AG09309 (cell line): ENCODE measurements at places on chromosomes 6 and 20.

GRCh38 chr6:69663215-69663614, 133.6 kb downstream of the LMBRD1 start:
- no peak for DNase-seq

- no peak for DNase-seq
Observed at GRCh38 chr20:409697-410559, 1.8 kb downstream of the RBCK1 start.

DNA sequence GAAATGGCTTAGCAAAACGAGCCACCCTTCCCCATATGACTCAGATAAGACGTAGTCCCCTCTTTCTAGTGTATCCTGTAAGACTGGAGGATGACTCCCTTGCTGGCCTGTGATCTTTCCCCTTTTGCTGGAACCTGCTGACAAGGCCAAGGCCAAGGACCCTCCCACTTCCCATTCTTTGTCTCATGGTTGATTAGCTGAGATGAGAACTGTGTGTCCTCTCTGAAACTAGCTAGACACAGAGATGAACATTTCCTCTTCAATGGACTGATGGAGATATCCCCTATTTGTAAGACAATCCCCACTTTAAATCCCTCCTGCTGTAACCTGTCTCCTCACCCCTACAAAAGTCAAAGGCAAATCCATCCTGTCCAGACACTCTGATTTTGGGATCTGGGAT, 33.4 kb upstream of the SCRT2 start:
- no peak for DNase-seq

DNA sequence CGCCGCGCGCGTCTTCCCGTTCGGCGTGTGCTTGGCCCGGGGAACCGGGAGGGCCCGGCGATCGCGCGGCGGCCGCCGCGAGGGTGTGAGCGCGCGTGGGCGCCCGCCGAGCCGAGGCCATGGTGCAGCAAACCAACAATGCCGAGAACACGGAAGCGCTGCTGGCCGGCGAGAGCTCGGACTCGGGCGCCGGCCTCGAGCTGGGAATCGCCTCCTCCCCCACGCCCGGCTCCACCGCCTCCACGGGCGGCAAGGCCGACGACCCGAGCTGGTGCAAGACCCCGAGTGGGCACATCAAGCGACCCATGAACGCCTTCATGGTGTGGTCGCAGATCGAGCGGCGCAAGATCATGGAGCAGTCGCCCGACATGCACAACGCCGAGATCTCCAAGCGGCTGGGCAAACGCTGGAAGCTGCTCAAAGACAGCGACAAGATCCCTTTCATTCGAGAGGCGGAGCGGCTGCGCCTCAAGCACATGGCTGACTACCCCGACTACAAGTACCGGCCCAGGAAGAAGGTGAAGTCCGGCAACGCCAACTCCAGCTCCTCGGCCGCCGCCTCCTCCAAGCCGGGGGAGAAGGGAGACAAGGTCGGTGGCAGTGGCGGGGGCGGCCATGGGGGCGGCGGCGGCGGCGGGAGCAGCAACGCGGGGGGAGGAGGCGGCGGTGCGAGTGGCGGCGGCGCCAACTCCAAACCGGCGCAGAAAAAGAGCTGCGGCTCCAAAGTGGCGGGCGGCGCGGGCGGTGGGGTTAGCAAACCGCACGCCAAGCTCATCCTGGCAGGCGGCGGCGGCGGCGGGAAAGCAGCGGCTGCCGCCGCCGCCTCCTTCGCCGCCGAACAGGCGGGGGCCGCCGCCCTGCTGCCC, 1.1 kb downstream of the SOX4 start:
- DNase-seq = no peak

- no peak for DNase-seq
Observed at GRCh38 chr6:144601221-144601620, 316.1 kb downstream of the UTRN start.

- no peak for DNase-seq
Observed at GRCh38 chr6:145286916-145287315, 448.4 kb downstream of the EPM2A start.

DNA sequence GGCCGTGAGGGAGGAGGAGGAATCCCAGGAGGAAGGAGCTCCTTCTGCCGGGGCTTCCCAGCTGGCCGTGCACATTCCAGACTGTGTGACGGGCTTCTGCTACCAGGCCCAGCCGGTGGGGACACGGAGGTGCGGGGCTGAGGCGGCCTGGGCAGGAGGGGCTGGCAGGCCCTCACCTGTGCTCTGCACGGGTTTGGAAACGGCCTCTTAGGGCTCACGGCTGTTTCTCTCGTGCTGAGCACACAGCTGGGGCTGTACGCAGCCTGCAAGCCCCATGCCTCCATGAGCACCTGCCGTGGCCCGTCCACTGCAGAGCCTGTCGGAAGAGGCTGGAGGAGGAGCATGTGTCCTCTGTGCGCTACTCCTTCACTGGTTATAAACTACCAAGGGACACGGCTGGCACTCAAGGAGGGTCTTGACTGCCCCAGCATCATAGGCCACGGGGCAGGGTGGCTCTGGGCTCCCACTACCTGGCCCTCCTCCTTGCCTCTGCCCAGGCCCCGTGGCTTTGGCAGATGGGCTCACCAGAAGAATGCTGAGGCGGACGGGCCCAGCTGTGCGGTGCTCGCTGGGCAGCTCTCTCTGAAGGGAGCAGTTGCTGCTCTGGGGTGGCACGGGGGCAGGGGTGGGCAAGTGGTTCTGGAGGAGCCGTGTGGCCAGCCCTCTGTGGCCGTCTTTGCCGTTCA, 15.8 kb downstream of the NPEPL1 start:
- DNase-seq = no peak

DNA sequence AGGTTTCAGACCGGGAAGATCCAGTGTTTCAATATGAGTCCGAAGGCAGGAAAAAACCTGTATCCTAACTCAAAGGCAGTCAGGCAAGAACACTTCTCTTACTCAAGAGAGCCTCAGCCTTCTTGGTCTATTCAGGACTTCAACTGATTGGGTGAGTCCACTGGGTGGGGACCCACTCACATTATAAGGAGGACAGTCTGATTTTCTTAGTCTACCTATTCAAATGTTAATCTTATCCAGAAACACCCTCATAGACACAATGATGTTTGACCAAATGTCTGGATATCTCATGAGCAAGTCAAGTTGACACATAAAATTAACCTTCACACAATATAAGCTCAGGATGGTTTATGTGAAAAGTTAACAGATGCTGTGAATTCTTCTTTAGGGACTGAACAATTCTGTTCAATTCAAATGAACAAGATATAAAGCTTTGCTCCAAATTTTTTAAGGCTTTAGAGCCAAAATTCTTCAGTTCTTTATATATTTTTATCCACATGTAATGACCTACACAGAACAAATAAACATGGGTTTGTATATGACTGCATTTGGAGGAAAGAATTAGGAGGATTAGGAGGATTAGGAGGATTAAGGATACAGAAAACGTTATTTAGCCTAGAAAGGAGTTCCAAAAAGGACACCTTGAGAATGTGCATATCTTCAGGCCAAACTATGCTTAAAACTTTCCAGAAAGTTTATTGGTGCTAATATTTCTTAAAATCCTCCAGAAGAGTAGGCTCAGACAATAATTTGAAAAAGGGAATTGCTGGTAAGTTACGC, 35.3 kb upstream of the LAMA2 start:
- no peak for DNase-seq

DNA sequence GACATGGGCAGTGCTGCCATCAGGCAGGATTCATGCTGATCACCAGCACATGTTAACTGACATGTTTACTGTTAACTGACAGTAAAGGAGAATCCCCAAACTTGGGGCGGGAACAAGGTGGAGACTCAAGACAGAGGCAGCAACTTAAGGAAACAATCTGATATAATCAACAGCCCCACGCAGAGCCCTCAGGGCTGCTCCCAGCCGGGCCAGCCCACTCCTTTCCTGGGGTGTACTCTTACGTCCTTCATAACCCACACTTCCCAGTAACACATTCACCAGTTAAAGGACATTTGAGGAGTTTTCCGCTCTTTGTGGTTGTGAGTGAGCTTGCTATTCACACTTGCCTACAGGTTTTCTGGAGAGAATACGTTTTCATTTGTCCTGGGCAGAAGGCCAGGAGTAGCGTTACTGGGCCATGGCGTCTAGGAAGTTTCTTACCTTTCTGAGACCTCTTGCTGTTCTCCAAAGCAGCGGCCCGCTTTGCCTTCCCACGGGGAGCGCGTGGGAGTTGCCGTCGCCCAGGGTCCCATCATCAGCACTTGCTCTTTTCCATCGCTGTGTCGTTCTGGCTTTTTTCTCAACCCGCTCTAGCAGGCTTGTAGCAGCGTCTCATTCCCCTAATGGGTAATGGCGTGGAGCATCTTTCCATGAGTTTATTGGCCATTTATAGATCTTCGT, 56.4 kb downstream of the FOXF2 start:
- DNase-seq = no peak

GRCh38 chr6:163588220-163588919, 173.9 kb downstream of the QKI start:
- DNase-seq = peak; percentile 13

DNA sequence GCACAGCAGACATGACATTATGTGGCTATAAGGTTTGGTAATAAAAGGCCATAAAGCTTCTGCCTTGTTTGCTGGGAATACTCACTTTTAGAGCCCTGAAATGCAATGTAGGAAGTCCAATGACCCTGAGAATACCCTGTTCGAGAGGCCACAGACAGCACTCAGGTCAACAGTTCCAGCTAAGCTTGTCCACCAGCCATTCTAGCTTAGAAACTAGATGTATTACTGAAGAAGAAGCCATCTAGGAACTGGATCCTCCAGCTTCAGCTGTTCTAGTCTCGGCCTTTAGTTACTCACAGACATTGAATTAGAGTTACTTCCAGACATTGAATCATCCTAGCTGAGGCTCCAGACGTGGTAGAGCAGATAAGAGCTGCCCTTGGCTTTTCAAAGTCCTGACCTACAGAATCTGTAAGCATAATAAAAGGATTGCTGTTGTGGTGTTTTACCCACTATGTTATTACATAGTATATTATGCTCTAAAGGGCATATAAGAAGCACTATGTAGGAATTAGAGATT, 84.9 kb downstream of the MMS22L start:
- DNase-seq = no peak

DNA sequence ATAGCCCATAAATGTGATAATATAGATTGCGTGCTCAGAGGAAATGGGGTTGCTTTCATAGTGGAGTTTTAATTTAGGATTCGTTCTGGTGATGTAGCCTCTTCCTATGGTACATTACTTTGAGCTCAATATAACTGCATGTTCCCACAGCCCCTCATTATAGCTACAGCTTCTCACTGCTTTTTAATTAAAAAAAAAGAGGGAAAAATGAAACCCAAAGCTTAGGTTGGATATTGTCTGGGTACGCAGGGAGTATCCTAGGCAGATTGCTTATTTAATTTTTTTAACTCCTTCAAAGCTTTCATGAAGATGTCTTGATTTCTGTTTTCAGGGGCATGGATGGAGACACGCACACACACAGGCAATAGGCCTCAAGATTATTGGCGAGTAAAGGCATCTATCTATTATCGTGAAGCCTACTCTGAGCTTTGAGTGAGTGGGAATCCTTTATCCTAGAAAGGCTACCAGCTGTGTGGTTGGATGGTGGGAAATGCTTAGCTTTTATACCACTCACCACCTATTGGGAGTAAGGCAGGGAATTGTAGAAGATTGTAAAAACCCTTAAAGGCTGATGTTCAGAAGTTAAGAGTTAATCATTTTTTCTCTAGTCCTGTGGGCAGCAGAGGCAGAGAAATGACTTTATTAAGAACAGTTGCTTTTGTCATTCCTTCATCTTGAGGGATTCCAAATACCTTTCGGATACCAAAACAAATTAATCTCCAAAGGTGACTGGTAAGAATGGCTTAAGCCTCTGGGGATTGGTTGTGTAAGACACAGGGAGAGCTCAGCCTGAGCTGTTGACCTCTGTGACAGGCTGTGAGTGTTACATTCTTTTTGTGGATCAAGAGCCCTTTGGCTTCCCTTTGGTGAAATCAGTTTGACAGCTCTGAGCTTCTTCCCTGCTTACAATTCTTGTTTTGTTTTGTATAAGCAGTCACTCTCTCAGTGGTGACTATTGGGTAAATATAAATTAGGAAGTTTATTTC, 33.4 kb downstream of the CTNNBL1 start:
- no peak for DNase-seq

DNA sequence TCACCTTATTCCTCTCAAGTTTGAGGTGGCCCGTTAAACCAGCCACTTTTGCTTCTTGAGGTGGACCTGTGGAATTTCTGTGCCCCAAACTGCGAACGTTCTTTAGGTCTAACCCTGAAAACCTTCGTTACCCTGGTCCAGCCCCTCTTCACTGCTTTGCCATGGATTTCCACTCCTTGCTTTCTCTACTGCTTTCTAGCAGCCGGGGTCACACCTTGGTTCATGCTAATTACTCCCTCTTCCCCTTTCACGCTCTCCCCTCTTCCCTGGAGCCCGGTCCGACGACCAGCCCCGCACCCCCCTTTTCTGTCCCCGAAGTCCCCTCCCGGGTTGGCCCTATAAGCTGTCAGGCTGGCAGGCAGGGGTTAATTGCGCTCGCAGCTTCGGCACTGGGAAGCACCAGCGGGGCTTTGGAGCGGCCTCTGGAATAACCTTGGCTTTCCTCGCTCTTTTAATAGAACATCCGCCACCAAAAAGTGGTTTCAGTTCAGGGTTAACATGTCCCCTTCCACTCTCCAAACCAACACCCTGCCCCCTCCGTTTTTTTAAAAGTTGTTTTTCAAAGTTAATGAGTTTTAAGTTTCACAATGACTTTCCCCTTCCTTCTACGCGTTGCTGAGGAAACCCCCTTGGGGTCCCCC, 1.4 kb upstream of the HIVEP1 start:
- DNase-seq = no peak
